Fibroblast of the conjunctiva (primary cell): ENCODE measurements at places on chromosomes 3 and 15.

DNA sequence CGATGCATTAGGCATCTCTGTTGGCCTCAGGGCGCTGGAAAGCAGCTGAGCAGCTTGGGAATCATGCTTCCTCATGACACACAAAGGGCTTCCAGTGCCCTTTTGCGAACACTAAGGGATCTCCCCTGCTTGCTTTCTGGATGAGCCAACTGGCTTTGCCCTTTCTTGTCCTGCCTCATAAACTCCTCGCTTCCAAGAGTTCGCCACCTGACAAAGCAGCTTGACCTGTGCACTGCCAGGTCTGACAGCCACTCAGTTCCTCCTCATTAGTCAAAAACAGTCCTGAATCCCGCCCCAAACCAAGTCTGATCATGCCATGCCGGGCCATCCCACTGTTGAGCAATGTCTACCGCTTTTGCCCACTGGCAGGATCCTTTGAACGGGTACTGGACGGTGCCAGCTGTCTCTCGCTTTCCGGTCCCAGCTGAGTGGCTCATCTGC, 265.4 kb upstream of the LYSMD4 start:
- no peak for DNase-seq

GRCh38 chr15:40964006-40964405, 10.7 kb downstream of the CHAC1 start:
- DNase-seq = no peak

- no peak for DNase-seq
Observed at GRCh38 chr15:85702321-85703101, 92.2 kb downstream of the KLHL25 start.

DNA sequence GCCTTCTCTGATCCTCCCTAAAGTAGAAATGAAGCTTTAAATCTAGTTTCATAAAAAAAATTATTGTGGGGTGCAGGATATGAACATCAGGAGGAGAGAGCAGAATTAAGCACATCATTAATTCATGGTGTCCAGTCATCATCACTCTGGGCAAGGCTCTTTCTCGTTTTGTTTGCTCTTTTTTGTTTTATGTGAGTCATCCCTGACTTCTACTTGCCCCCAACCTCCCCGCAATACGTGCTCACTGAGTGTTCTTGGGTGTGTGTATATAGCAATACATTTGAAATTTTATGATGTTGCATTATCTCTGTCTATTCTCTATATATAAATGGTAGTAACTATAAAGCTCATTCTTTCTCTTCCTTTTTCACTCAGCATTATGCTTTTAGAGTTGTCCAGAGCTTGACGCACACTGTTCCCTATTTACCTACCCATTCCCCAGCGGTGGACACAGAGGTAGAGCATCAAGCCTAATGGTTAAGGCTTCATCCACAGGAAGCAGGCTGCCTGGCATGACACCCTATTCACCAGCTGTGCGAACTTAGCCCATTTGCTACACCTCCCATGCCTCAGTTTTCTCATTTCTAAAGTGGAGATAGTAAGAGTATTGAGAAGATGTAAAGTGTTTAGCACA, 72.3 kb downstream of the CD200R1L start:
- DNase-seq = peak; percentile 63

DNA sequence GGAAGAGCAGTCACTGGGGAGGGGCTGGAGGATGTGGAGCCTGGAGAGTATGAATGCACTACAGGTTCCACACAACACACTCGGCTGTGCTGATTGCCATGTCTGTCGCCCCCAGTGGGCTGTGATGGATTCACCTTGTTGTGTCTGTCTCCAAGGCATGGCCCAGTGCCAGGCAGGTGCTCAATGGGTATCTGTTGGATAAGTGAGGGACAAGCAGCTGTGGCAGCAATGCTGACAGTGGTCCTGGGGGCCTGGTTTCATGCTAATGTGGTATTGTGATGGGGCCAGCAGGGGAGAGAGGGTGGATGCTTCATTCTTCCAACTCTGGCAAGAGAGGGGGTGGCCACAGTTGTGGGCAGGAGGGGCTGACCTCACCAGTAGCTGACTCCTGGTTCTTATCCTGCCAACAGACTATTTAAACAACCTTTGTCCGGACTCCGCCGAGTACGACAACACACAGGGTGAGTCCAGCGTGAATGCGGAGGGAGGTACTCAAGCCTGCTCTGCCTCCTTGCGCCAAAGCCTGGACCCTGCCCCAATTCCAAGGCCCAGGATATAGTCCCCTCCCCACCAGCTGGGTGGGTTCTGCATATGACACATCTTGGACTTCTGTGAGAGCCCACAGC, 47.3 kb upstream of the NR2C2 start:
- no peak for DNase-seq

DNA sequence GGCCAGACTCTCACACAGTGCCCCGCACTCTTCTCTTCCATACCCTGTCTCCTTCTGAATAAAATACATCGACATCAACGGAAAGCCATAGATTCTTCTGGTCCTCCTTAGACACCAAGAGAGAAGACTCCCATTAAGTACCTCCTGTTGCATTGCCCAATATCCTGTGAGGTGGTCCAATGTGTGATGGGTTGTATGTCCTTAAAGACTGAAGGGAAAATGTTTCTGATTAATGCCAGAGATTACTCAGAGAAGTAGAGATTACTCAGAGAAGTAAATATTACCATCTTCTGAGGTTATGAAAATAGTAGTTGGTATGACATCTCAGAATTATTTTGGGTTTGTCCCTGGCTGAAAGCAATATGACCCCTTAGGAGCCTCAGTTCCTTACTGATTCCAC, 60.8 kb upstream of the GALNT15 start:
- DNase-seq = no peak

DNA sequence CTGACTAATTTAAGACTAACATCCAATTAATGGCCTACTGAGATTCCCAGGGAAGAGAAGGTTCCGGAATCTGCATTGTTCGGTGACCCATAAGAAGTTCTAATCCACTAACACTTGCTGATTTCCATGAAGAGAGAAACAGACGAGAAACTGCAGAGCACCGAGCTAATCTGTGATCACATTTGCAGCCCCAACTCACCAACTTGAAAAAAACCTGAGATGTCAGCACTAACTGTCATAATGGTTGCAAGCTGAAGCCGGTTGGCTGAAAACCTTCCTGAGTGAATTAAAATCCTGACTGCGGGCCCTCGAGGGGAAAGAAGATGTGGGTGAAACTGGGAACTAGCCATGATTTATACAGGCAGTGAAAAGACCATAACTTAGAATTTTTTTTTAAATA, 204.8 kb upstream of the IGF1R start:
- DNase-seq = no peak

DNA sequence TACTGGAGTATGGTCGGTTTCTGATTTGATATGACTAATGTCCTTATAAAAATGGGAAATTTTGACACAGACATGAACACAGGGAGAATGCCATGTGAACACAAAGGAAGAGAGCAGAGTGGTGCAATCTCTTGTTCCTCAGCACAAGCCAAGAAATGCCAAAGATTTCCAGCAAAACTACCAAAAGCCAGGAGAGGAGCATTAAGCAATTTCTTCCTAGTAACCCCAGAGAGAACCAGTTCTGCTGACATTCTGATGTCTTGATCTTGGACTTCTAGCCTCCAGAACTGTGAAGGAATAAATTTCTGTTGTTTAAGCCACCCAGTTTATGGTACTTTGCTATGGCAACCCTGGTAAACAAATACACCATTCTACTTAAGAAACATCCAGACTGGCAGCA, 227.8 kb upstream of the MRPL3 start:
- no peak for DNase-seq

GRCh38 chr15:45674677-45675076, 39.8 kb downstream of the SQOR start:
- DNase-seq = no peak

GRCh38 chr15:90233387-90234095, at the start of gene CIB1:
TSS of gene CIB1 (minus strand) at chr15:90233941. CDS start at chr15:90233885, 56 bp downstream.
- DNase-seq = peak; percentile 92

GRCh38 chr3:15637131-15637951, 35.8 kb downstream of the BTD start:
- no peak for DNase-seq

DNA sequence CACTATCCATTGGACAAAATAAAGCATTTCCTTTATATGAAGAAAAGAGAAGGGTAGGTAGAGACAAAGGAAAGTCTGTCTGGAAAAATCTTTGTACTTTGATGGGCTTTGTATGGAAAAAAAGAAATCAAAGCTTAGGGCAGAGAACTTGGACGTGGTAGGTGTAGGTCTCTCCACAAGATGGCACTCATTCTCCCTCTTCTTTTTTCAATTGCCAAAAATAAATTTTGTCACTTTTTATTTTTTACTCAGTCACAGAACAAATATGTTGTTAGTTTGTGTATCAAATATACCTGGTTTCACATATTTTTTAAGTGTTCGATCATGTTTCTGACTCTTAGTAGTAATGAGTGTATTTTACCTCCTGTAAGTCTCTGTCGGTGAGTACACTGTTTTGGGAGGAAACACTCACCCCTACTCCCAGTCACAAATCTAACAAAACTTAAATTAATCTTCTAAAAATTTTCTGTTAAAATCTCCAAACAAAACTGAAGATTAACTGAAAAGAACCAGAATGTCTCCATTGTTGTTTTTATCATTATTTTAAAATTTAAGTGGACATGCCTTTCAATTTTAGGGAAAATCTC, 415.8 kb upstream of the GOLIM4 start:
- DNase-seq = no peak

GRCh38 chr3:60497902-60498301, 753.4 kb downstream of the FHIT start:
- DNase-seq = no peak

DNA sequence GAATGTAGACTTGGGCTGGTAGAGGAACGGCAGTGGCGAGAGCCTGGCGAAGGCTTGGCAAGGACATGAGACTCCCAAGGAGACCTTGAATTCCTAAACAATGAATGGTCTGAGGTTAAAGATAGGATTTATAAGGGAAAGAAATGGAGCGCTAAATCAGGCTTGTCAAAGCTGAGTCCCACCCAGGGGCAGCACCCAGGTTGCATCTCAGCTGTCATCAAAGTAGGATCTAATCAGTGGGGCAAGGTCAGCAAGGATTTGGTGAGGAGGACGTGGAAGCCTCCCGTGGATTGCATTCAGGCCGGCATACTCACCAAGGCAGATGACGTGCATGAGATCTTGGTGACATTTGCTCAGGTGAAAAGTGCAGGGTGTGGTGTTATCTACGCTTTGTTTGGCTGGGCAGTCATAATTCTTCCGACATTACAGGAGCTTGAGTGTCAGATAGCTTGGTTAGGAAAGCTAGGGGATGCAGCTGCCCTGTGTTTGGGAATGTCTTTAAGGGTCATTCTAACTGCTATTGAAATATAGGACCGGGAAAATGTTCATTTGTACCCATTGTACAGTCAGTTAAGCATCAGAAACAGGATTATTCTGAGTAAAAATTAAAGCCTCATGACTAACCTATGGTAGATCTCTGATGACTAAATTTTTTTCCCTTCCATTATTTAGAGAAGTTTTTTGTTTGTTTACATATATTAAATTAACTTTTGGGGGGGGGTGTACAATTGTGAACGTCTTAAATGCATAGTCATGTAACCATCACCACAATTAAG, 99.4 kb upstream of the TSC22D2 start:
- no peak for DNase-seq

DNA sequence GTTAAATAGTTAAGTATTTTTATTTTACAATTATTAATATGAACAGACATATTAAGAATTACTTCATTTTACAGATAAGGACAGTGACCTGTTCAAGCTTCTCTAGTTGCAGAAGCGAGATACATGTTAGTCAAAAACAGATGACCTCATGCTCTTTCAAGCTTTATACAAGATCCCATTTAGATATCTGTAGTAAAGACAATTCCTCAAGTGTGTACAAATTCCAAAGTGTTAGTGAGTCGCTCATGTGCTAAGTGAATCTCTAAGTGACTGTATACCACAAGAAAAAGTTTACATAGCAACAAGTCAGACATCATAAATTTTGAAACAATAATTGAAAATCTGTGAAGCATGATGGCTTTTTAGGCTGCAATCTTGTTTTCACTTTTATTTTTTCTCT, 293.8 kb downstream of the ROBO1 start:
- DNase-seq = no peak

DNA sequence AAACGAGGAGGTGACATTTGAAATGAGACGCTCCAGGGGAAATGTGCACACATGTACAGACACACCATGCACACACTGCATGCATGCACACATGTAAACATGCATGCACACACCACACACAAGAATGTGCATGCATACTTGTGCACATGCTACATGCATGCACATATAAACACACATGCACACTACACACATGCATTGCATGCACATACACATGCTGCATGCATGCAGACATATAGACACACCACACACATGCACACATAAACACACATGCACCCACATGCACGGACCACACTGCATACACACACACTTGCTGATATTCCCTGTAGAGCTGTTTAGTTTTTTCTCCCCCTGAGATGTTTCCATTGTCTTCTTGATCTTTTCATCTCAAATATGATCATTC, 37.8 kb upstream of the SLC6A1 start:
- no peak for DNase-seq

DNA sequence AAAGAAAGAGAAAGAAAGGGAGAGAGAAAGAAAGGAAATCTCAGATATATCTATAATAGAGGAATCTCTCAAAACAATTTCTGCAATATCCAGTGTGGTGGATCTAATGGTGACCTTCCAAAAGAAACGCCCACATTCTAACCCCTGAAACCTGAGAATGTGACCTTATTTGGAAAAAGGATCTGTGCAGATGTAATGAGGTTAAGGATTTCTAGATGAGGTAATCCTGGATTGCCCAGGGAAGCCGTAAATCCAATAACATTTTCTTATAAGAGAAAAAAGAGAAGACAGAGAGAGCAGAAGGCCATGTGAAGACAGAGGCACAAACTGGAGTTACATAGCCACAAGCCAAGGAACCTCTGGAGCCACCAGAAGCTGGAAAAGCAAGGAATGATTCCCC, 307.6 kb downstream of the ZBTB20 start:
- DNase-seq = no peak

DNA sequence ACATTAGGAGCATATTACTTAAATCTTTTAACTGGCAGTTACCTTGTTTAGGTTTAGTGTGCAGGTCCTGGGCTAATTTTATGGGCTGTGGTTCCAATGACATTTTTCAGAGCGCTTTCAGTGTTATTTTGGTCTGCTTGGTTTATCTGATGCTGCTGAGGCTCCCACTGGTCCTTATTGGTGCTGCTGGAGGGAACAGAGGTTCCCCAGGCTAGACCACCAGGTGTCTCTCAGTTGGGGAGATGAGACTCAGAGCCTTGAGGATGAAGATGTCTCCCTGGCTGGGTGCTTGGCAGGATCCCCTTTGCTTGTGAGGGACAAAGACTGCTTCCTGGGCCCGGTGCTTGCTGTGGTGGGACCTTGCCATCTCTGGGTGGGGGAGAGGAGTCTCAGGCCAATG, 28.3 kb upstream of the TASOR start:
- no peak for DNase-seq

DNA sequence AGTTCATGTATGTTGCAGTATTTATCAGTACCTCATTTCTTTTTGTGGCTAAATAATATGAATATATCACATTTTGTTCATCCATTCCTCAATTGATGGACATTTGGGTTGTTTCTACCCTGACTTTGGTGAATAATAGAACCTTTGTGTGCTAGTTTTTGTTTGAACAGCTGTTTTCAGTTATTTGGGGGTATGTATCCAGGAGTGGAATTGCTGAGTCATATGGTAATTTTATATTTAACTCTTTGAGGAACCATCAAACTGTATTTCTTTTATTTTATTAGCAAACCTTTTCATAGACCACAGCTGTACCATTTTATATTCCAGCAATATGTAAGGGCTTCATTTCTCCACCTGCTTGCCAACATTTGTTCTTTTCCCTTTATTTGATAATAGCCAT, 38.4 kb upstream of the RBM5 start:
- peak; percentile 75 for DNase-seq

- DNase-seq = no peak
Observed at GRCh38 chr15:78265752-78266224, 1.4 kb downstream of the DNAJA4 start.

GRCh38 chr3:179421500-179421899, 29.8 kb downstream of the GNB4 start:
- DNase-seq = peak; percentile 36
